ENCODE measurements at places on chromosomes 7 and 10.

DNA sequence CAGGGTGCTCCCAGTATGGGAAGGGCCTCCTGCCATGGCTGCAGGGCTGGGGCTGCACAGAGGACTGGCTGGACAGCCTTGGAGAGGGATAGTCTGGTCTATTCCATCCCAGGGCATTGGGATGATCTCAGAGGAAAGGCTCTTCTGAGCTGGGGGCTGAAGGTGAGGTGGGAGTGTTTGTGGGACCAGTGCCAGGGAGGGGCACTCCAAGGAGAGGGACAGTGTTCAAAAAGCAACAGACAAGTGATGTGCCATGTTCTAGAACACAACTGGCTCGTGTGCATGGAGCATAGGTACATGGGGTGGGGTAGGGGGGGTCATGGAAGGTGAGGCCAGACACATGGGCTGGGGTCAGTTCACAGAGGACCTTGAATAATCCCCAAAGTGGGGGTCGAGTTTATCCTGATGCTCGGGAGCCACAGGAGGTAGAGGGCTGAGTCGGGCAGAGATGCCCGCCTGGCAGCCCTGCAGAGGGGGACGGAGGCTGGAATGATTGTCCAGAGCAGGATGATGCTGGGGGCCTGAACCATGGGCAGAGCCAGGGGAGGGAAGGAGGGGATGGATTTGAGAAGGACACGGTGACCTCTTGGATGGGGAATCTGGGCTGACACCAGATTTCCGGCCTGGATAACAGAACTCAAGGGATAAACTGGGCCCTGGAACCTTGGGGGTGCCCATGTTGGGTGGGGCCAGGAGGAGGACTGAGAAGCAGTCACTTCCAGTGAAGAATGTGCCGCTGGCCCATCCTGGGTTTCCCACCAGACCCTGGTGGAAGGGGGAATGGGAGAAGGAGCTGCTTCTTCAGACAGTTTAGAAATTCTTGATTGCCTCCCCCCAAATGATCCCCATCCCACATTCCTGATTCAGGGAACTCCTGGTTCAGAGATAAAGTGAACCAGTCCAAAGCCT is 50.4 kb downstream of the NEURL1 start:
- DNase-seq: no peak

DNA sequence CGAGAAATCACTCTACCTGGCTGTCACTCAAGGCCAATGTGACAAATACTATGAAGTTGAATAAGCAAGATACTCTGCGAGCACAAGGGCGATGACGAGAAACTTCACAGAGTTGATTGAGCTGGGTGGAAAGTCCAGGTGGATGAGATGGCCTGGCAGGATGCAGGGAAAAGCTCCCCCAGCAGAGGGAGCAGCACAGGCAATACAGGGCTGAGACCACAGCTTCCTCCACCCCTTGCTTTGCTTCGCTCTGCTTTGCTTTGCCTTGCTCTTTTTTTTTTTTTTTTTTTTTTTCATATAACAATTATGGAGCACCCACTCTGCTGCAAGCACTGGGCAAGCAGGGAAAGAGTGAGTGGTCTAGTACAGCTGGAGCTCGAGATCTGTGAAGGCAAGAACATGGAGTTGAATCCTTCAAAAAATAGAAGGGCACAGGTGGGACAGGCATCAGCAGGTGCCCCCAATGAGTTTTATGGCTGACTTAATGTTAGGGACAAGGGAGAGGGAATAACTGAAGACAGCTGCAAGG is 88.3 kb downstream of the CABCOCO1 start:
- peak; percentile 37 for DNase-seq

GRCh38 chr10:70271996-70272924 is 11.5 kb downstream of the NPFFR1 start:
- DNase-seq: no peak

GRCh38 chr7:47336472-47337425 is 245.2 kb downstream of the TNS3 start:
- no peak for DNase-seq

GRCh38 chr7:710161-710560 is 16.3 kb upstream of the DNAAF5 start:
- DNase-seq: no peak

GRCh38 chr10:132921818-132922807 is 20.3 kb downstream of the CFAP46 start:
- no peak for DNase-seq

- DNase-seq: no peak
Observed at GRCh38 chr7:139117599-139118233, 8.2 kb upstream of the ZC3HAV1 start.

DNA sequence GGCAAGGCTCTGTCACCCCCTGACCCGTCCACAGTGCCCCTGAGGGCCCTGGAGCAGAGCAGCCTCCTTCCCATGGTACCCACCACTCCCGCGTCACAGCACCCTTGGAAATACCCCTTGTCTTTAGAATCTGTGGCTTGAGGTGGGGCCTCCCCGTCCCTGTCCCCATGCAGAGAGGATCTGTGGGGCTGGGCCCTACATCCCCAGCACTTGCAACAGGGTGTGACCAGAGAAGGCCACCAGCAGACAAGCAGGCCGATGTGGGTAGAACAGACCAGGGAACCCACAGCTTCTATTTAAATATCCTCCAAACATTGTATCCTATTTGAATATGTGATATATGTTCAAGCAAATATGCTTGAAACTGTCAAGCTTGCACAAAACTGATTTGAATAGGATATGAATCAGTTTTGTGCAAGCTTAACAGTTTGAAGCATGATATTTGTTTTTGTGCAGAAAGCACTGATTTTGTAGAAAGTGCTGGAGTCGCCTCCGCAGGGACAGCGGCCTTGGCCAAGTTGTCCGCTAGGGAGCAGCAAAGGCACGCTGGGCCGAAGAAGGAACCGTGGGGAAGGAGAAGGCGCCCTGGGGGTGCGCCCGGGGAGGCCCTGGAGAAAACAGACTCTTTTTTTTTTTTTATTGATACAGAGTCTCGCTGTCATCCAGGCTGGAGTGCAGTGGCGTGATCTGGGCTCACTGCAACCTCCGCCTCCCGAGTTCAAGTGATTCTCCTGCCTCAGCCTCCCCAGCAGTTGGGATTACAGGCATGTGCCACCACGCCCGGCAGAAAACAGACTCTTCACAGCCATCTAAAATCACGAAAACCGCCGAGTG is 2.2 kb downstream of the CFAP46 start:
- no peak for DNase-seq

DNA sequence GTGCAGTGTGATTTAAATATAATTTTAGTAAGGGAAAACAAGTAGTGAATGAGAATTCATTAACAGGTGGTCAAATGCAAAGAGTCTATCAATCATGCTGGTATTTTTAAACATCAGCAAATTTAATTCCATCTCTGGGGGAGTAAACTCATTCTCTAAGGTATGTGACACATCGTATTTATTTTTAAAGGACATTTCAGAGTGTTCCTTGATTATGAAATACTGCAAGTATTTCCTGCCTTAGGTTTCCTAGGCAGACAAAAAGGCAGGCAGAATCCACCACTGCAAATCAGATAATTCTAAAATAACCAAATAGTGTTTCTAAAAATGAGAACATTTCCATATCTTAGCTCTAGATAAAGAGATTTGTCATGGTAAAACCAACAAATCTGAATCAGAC is 193.8 kb downstream of the LRRTM3 start:
- no peak for DNase-seq

DNA sequence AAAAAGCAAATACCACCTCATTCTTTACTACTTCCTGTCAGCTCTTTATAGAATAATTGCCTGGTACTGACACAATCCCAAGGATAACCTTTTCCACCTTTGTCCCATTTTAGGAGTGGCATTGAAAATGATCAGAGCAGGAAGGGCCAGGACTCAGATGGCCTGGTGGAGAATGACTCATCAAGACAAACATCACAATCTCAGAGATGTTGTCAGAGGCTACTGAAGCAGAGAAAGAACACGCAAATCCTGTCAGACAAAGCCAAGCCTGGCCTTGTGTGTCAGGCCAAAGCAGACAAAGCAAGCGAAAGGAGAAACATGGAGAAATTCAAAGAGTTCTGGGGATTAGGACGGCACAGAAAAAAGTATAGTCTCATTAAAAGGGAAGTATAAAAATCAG is 40.9 kb downstream of the NSUN6 start:
- no peak for DNase-seq

GRCh38 chr7:32871624-32872371 is 19.8 kb downstream of the KBTBD2 start:
- no peak for DNase-seq

DNA sequence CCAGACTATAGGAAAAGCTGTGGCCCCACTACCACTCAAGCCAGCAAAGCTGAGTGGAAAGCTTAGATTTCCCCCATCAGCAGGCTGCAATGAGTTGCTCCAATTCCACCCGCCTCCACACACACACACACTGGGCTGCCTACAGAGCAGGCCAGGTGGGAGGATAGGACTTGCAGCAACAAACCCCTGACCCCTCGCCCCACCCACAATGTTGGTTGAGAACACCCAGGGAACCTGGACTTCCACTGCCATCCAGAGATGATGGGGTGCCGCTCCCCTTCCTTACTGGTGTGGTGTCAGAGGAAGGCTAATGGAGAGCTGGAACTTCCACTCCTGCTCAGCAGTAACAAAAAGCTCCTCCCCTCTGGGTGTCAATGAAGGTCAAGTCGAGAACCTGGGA is 16.8 kb upstream of the PLEKHA1 start:
- no peak for DNase-seq

GRCh38 chr10:22733992-22734391 is 19.6 kb upstream of the PIP4K2A start:
- no peak for DNase-seq

DNA sequence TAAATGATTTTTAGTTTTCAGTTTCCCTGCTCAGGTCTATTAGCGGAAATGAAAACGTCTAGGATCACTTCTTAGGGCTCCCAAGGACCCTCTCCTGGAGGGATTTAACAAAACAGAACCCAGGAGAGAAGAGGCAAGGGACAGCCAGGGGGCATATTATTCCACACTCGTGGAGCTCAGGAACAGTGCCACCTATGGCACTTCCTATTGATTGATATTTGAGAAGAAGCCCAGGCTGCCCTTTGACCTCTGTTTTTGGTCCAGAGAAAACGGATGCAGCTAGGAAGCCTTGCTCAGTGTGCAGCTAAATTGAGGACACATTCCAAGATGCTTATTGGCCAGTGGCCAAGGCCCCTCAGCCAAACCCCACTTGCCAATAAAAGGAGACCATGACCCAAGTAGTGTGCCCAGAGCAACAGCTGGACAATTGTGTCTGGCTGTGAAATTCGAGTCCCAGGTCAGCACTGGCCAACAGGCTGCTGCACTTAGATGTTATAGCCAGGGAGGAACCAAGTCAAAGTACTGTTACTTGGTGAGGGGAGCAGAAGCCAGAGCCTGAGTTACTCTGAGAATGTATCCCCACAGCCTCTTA is 24.0 kb upstream of the GPNMB start:
- DNase-seq: no peak
